Left renal cortex interstitium (tissue), 4 donors: ENCODE measurements at places on chromosomes 12 and 14. TPM values are rescaled to one million over a fixed set of nuclear protein-coding genes. Genes with fewer than 3 reads are reported as not detected.

PTPRQ gene
- 18.3 TPM for polyA plus RNA-seq

DNA sequence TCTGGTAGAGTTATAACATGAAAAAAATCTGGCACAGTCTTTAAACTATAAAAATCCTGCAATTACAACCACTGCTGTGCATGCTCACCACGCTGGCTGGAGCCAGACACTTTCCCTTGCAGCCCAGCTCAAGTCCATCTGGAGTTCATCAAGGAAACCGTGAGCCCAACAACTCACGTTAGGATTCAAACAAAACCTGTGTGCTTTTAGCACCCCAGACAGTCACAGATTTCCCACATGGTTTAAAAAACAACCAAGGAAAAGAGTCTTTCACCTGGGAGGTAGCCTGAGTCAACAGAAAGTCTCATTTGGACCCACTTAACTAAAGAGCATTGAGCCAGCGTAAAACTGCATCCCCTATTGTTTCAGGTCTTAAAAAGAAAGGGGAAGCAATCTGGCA is 4.7 kb downstream of the LRIG3 start:
- no peak for DNase-seq

- no peak for DNase-seq
Measured at GRCh38 chr14:50978888-50979287, 34.6 kb upstream of the PYGL start.

GRCh38 chr12:26467351-26467750 is 272.0 kb downstream of the SSPN start:
- DNase-seq = no peak

VIPAS39 gene
- 31.7 TPM for polyA plus RNA-seq

GRCh38 chr12:53754633-53755264 is 3.0 kb upstream of the CISTR start:
- DNase-seq = no peak

GRCh38 chr12:42213023-42213422 is 25.0 kb downstream of the YAF2 start:
- DNase-seq = no peak

TSHR gene
- 0.38 TPM for polyA plus RNA-seq

- DNase-seq = no peak
Measured at GRCh38 chr12:122862110-122862634, 26.9 kb downstream of the HIP1R start.

- DNase-seq = no peak
Measured at GRCh38 chr14:68283378-68284123, 464.0 kb downstream of the RAD51B start.

SIX6 gene
- polyA plus RNA-seq = not detected

KRT5 gene
- not detected for polyA plus RNA-seq

DDN gene
- 74.2 TPM for polyA plus RNA-seq

CMTM5 gene
- polyA plus RNA-seq = 3.2 TPM

GRCh38 chr12:107655281-107656065 is 30.1 kb upstream of the PWP1 start:
- DNase-seq = no peak

- DNase-seq = no peak
Measured at GRCh38 chr12:19681007-19681406, 241.7 kb downstream of the AEBP2 start.

APOF gene
- polyA plus RNA-seq = 0.13 TPM
